ENCODE measurements at places on chromosomes 4 and X. TPM values are rescaled to one million over a fixed set of nuclear protein-coding genes. Genes with fewer than 3 reads are reported as not detected.

Gene VCX3A
- total RNA-seq = not detected

Gene LAGE3
- total RNA-seq = 64.9 TPM

Gene GPC4
- total RNA-seq = not detected

Gene ADGRL3
- not detected for total RNA-seq

Gene MCF2
- 0.15 TPM for total RNA-seq

Gene RTL5
- total RNA-seq = 0.42 TPM

Gene OPN1MW3
- not detected for total RNA-seq

All from activated CD8-positive, alpha-beta memory T cell treated with anti-CD3 and anti-CD28 coated beads for 36 hours (primary cell).